ENCODE measurements at places on chromosomes 2 and 18.

GRCh38 chr2:133992454-133992853 lies 261.4 kb upstream of the MGAT5 start:
- DNase-seq = no peak

- no peak for DNase-seq
Observed at GRCh38 chr2:177165721-177166711, 46.6 kb upstream of the HNRNPA3 start.

DNA sequence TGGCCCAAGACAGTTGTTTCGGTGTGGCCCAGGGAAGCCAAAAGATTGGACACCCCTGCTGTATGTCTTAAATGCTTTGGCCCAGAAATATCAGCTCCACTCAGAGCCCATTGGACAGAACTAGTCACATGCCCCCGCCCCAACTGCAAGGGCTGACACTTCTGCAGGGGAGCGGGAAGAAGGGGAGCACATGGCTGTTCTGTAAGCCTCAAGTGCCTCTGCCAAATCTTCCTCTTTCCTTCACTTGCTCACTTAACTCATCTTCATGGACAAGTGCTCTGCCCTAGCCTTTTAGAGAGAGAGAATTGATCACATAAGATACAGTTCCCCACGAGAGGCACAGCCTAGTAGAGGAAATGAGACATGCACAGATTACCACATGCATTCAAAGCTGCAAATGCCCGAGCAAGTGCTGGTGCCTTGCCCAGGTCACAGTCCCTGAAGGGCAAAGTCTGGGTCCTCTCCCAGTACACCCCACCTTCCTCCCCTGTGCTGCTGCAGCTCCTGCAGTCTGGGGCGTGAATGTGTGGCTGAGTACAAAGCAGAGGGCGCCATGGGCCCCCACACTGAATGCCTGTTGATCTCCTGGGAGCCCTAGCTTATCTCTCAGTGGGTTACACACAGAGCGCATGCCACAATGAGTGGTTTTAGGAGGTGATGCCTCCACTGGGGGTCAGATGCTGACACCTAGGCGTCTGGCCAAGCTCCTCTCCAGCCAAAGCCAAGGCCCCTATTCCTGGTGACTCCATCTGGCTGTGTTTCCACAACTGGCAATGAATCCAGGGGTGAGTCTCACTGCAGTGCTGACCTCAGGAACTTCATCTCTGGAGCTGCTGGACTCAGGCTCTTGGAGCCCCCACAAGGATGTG lies 135.3 kb downstream of the CTIF start:
- peak; percentile 53 for DNase-seq

DNA sequence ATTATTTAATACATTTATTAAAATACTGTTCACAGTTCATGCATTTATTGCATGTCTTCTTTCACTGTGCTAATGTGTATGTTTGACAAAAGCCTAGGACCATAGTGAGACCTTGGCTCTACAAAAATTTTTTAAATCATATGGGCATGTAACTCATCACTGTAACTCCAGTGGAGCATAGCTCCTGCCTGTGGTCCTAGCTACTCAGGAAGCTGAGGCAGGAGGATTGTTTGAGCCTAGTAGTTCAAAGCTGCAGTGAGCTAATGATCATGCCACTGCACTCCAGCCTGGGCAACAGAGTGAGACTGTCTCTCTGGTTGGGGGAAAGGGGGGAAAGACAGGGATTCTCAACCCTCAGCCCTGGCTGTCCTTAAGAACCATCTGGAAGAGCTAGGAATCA lies 137.8 kb downstream of the PRKCE start:
- no peak for DNase-seq

DNA sequence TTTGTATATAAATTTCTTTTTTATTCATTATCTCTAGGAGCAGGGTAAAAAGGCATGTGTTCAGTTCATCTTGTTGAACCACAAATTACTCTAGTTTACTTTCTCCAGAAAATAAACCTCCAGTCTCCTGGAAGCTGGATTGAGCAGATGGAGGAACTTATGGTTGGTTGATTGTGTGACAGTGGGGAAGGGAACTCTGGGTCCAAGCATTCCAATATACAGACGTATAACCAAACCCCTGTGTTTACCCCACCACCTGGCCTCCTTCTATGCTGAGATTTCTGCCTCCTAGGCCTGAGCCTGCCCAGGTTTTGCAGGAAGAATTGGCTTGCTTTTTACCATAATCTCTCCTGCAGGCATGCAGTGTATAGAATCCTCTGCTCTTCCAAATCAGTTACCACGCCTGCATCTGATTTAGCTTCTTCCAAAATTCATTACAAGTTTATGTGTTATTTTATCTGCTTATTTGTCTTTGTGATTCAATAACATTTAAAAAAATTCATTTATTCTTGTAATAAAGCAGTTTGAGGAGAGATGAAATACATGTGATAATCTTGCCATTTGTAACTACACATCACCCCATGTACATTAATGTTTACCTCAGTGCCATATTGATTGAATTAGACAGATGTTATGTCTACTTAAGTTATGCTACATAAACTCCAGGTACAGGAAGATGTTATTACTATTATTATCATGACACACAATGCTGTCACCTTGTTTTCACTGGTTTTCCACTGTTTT lies 2.5 kb upstream of the RAB27B start:
- no peak for DNase-seq

DNA sequence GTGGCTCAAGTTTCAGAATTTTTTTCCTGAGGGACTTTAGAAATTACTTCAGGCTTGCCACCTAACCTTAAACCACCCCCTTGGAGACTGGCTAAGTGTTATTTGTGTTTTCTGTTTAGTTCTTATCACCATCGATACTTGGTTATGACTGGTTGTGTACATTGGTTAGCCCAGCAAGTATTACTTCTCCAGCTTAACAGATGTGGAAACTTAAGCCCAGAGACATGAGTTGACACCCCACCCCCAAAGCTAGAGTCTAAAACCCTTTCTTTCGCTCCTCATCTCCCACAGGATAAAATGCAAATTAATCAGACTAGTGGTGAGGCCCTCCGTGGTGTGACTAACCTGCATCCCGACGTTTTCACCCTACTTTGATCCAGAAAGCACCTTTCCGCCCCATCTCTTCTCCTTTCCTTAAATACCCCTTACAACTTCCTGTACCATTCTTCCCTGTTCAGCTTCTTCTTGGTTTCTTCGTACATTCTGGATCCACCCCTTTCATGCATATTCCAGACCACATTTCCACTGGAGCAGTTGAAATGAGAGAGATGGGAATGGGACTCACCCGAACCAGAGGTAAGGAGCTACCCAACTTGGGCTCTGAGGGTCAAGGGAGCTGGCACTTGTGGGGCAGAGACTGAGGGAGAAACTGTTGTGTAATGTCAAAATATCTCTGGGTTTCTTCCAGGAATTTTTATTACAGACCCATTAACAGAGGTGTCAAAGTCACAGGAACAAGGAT lies 819 bp upstream of the MAP3K2 start:
- no peak for DNase-seq

DNA sequence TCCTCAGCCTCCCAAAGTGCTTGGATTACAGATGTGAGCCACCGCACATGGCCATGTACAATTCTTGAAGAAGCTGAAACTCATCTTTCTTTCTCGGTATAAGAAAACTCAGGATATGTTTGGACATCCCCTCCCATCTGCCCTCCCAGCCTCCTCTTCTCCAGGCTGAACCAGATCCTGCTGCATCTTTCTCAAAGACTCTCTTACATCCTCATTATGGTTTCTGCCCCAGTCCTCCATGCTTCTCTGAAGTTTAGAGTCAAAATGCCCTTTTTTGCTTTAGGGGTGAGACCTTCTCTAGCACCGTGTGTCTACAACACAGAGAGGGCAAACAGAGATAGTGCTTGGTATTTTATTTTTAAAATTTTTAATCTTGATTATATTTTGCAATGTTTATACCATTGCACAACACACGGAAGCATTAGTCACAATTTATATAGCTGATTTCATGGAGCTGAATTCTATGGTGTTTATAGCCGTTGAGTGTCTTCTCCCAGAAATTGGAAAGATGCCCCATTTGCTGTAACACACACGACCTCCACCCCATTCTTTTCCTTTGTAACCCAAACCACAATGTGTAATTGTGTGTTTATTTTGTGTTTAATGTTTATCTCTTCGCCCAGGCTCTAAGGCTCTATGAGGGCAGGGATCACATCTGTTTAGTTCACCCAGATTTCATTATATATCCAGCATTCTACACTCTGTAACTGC lies 206.0 kb upstream of the TNP1 start:
- no peak for DNase-seq

- peak; percentile 77 for DNase-seq
Observed at GRCh38 chr2:160389875-160390274, 103.7 kb downstream of the RBMS1 start.

DNA sequence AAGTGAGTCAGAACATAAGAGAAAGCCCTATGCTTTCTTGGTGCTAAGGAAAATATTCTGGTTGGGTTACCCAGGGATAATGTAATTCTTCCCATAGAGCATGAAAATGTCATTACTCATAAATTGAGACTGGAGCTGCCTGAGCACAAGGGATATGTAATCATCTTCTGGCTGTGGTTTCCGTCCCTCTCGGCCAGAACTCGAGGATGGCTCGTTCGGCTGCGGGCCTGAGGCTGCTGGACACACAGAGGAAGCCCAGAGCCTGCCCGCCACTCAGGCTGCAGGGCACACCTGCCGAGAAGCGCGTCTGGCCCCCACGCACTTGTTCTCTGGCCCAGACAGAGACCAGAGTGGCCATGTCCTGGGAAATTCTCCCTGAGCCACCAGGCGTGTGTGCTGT lies 104.9 kb downstream of the ASAP2 start:
- DNase-seq = no peak

- DNase-seq = no peak
Observed at GRCh38 chr2:238163481-238164198, 4.9 kb downstream of the ERFE start.

GRCh38 chr2:177828557-177828956 lies 244.0 kb downstream of the PDE11A start:
- no peak for DNase-seq

GRCh38 chr2:107717661-107718060 lies 109.0 kb upstream of the RGPD4 start:
- no peak for DNase-seq

- no peak for DNase-seq
Observed at GRCh38 chr2:240833724-240834285, 13.8 kb upstream of the KIF1A start.

DNA sequence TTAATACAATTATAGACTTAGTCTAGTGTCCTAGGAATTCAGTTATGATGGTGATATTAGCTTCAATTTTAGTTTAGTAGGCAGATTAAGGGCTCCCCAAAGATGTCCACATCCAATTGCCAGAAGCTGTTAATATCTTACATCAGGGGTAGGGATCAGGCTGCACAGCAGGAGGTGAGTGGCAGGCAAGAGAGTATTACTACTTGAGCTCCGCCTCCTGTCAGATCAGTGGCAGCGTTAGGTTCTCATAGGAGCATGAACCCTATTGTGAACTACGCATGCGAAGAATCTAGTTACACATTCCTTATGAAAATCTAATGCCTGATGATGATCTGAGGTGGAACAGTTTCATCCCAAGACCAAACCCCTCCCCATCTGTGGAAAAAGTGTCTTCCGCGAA lies 54.9 kb downstream of the NYAP2 start:
- DNase-seq = no peak

DNA sequence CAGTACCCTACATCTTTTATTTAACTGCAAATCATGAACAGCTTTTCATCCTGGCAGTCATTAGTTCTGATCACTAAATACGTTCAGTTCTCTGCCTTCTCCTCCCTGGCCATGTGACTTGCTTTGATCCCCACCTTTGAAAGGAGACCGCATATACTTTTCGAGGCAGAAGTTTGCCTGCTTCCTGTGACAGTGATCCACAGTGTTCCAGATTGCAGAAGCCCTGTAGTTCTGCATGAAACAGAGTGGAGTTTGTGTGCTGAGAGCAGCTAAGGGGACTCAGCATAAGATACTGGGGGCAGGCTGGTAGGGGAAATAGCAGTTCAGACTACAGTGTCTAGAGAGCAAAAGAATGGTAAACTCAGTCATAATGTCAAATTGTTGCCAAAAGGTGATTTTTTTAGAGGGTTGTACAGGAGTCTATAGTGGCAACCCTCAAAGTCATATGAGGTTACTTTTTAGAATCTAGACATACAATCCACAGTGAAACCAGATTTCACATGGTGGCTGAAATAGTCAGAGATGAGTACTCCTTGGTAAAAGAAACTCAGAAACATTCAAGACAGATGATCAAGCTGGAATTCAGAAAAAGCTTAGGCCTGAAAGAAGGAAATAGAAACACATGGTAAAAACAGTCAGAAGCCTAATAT lies 1800.4 kb upstream of the CELF4 start:
- DNase-seq = no peak

GRCh38 chr18:37006742-37007141 lies 177.8 kb downstream of the KIAA1328 start:
- DNase-seq = no peak

GRCh38 chr2:232937278-232937906 lies 67.3 kb downstream of the SNORC start:
- no peak for DNase-seq

- DNase-seq = peak; percentile 31
Observed at GRCh38 chr18:76410660-76411417, 84.2 kb downstream of the ZNF516 start.

GRCh38 chr2:121617042-121617599 lies 32.1 kb downstream of the CLASP1 start:
- DNase-seq = no peak

- peak; percentile 19 for DNase-seq
Observed at GRCh38 chr2:190344276-190344827, 963 bp downstream of the INPP1 start.

- DNase-seq = no peak
Observed at GRCh38 chr2:52107124-52107523, 1075.2 kb upstream of the NRXN1 start.

- DNase-seq = no peak
Observed at GRCh38 chr2:85702172-85702571, 8.0 kb downstream of the GNLY start.

- DNase-seq = no peak
Observed at GRCh38 chr2:148110184-148110583, 89.3 kb downstream of the MBD5 start.

GRCh38 chr2:70091816-70092215 lies 4.5 kb downstream of the PCBP1 start:
- no peak for DNase-seq

GRCh38 chr2:218387369-218388194 lies 5.5 kb downstream of the SLC11A1 start:
- no peak for DNase-seq

DNA sequence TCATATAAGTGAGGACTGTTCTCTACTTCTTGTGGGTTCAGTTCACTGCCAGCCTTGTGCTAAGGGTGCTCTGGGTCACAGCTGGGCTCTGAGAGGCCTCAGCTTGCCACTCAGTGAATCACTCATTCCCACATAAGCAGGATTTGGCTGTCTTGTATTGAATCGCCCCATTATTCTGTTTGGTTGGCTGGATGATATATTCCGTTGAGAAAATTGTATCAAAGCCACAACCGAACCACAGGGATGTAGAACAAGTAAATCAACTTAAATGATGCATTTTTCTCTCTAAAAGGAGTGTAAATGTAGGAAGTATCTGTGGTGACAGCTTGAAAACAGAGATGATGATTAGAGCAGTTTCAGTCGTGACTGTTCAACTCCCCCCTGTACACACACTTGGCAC lies 39.6 kb downstream of the TTC39C start:
- no peak for DNase-seq

- peak; percentile 84 for DNase-seq
Observed at GRCh38 chr18:3245853-3246634, 1.6 kb upstream of the MYL12A start.

All from GF-D8 (cell line).